Stimulated activated CD4-positive, alpha-beta T cell treated with anti-CD3 and anti-CD28 coated beads, Interleukin-1b, Interleukin-23, amount 100 ng/mL, for 1 hour (primary cell): ENCODE measurements at places on chromosomes 3 and 15.

- DNase-seq, result no peak
Measured at GRCh38 chr3:41464401-41464800, 265.1 kb downstream of the CTNNB1 start.

GRCh38 chr3:71628522-71628921 is 45.0 kb upstream of the FOXP1 start:
- no peak for DNase-seq

DNA sequence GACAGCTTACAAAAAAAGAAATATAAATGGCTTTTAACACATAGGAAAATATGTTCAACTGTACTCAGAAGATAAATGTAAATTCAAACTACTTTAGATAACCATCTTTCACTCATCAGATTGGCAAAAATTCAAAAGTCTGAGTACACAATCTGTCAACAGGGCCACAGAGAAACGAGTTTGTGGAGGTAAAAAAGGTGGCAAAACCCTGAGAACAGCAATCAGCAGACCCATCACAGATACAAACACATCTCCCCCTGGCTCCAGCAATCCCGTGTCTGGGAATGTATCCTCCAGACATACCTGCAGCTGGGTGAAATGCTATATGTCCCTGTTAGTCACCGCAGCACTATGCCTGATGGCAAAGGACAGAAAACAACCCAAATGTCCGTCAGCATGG is 149.5 kb downstream of the OSBPL10 start:
- no peak for DNase-seq

GRCh38 chr3:140203510-140203909 is 268.5 kb downstream of the CLSTN2 start:
- DNase-seq, result no peak

DNA sequence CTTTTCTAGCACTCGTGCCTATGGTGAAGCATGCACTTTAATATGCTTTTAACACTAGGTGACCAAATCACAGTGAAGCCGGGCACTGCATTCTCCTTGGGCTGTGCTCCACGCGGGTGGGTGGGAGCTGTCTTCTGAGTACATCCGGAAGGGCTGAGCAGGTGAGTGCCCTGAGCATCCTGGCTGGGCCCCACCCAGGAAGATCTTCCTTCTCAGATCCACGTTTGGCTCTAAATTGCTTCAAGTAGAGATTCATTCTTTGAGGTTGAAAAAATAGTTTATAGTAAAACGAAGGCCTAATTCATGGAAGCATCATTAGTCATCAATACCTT is 73.9 kb upstream of the BLM start:
- DNase-seq, result no peak

DNA sequence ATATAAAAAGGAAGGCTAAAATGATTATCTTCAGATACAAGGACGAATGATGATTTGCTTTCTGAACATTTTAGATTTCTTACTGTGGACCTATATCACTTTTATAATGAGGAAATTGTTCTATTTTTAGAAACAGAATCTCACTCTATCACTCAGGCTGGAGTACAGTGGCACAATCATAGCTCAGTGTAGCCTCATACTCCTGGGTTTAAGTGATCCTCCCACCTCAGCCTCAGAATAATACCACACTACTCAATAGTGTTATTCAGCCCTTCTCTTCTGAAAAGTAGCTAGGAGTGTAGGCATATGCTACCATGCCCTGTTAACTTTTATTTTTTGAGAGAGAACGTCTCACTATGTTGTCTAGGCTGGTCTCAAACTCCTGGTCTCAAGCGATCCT is 15.8 kb downstream of the DNAJC13 start:
- DNase-seq, result no peak

GRCh38 chr15:40441565-40442531 is 1.1 kb downstream of the BAHD1 start:
- no peak for DNase-seq

- DNase-seq, result no peak
Measured at GRCh38 chr3:102979682-102980354, 545.0 kb downstream of the ZPLD1 start.

- DNase-seq, result no peak
Measured at GRCh38 chr3:42055291-42055690, 35.9 kb upstream of the TRAK1 start.

DNA sequence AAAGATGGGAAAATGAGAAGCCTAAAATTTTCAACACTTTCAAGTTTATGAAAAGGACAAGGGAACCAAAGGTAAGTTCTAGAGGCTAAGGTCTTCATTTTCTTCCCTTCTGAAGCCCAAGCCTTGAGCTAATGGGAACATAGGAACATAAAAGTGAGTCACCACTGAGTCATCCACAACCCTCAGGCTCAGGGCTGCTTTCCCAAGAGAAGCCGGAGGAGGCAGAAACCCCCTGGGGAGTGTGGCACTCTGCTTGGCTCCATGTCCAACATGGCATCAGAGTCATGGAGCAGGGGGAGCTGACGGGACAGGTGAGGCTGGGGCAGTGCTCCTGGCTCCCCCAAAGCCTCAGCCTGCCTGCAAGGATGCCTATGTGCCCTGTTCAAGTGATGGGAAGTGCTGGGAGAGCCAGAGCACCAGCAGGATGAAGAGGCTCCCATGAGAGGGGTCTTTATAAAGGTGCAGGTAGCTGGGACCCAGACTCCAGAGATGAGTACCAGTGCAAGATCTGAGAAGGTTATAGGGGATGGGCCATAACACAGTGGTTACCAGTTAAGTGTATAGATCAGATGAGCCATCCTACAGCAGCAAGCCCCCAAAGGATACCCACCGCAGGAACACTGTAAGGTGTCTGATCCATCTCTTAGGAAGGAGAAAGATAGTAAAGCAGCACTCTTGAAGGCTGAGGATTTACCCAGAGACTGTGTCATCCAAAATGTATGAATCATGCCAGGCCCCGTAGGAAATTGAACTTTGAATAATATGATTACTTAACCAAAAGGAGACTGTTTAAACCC is 31.8 kb upstream of the RYR3 start:
- DNase-seq, result no peak

DNA sequence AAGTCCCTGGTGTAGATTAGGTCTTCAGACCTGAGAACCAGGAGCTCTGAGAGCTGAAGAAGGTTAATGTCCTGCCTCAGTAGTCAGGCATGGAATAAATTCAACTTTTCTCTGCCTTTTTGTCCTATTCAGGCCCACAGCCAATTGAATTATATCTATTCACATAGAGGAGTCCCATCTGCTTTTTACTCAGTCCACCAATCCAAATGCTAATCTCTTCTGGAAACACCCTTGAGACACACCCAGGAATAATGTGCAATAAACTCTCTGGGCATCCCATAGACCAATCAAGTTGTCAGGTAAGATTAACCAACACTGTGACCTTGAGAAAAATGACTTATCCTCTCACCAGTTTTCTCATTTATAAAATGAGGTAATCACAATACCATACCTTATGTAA is 129.4 kb downstream of the MEX3B start:
- no peak for DNase-seq

GRCh38 chr3:41024031-41024836 is 175.1 kb upstream of the CTNNB1 start:
- no peak for DNase-seq

DNA sequence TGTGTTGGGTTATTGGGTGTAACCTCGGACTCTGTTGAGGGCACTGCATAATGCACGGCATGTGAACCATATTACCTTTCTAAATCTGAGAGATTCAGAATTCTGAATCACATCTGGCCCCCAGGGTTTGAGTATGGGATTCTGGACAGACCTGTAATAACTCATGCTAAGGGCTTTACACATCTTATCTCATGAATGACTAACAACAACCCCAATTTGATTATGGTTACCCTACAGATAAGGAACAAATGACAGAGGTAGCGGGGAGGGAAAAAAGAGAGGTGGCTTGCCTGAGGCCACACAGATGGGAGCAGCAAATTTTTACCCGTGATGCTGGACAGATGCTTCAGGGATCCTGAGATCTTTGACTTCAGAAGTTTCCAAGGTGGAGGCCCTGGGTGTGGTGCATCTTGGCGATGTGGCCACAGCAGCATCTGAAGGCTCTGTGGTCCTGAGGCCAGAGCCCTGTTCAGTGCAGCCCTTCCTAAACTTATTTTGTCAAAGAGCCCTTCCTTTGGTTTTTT is 43.8 kb downstream of the POMGNT2 start:
- DNase-seq, result no peak

GRCh38 chr15:75097939-75098338 is 74.5 kb downstream of the PPCDC start:
- DNase-seq, result no peak

- DNase-seq, result no peak
Measured at GRCh38 chr3:138303474-138303873, 26.2 kb downstream of the NME9 start.
